ENCODE measurements at places on chromosomes 1 and 21. TPM values are rescaled to one million over a fixed set of nuclear protein-coding genes. Genes with fewer than 3 reads are reported as not detected.

DNA sequence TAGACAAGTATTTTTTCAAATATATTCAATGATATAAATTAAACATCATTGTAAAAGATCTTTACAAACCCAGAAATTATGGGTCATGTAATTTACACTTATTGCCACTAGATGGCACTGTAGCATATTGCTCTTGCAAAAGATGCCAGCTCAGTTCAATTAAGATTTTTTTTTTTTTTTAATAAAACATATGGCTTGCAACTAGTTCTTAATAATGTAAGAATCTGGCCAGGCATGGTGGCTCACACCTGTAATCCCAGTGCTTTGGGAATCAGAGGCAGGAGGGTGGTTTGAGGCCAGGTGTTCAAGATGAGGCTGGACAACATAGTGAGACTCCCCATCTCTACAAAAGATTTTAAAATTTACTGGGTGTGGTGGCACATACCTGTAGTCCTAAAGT, 49.4 kb upstream of the DESI2 start:
- DNase-seq, result peak; percentile 14

DNA sequence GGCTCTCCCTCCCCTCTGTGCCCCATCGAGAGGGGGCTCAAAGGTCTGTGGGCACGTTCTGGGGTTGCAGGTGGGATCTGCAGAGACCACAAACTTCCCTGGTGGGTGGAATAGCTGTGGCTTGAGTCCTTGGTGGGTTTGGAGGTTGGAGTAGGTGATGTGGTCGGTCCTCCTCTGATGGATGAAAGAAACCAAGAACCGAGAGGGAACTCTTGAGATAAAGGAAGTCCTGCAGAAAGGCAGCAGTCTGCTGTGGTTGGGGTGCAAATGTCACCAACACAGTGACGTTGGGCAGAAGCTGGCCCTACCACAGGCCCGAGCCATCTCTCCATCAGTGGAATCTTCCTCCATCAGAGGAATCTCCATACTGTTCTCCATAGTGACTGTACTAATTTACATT, 171.8 kb downstream of the FCRL5 start:
- no peak for DNase-seq

DNA sequence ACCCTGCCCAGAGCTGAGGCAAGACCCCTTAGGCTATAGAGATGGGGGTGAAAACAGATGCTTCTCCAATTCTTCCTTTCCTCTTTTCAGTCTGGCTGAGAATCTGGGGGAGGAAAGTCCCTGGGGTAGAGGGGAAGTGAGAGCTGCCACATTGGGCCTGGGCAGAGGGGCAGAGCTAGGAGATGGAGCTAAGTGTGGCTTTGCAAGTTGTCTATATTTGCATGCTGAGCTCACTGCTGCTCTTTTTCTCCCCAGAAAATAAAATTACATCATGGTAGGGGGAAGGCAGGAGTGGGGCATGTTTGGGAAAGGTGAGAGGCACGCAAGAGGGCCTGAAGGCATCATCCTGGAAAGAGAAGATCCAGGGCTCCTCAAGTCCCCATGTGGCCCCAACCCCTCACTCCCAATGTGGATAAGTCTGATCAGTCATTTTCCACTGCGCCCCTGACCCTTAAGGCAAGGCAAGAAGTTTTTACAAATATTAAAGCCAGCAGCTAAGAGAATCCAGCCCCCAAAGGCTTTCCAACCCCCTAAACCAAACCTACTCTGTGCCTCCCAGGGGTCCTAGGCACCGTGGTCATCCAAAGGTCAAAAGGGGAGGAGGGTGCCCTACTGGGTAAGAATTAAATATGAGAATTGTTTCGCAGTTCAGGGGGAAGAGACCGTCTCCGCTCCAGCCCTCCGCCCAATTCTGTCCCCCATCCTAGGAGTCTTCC, 500 bp upstream of the PEA15 start:
- DNase-seq, result no peak

- DNase-seq, result no peak
Measured at GRCh38 chr1:177568622-177569021, 397.9 kb downstream of the BRINP2 start.

GRCh38 chr1:115088871-115089419, 358 bp downstream of the TSPAN2 start:
- DNase-seq, result no peak

- DNase-seq, result no peak
Measured at GRCh38 chr1:170168265-170168664, 22.5 kb downstream of the NTMT2 start.

GRCh38 chr1:199243423-199244061, 604.7 kb downstream of the PTPRC start:
- DNase-seq, result no peak

DNA sequence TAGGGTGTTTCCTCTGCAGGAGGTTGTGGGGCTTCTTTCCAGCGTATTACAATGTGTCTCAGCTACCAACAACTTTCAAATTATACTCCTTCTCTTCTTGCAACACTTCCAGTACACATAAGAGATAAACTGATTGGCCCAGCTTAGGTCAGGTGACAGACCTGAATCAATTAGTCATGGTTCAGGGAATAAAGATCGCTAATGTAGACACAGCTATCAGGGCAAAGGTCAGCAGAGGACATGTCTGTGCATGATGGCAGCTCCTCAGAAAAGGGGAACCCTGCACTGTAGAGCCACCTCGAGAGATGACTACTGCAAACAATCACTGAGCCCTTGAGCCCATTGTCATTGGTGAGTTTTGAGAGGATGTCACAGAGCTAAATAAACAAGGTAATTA, 36.8 kb upstream of the PKN2 start:
- no peak for DNase-seq

- no peak for DNase-seq
Measured at GRCh38 chr1:3814771-3815561, 18.7 kb upstream of the LRRC47 start.

DNA sequence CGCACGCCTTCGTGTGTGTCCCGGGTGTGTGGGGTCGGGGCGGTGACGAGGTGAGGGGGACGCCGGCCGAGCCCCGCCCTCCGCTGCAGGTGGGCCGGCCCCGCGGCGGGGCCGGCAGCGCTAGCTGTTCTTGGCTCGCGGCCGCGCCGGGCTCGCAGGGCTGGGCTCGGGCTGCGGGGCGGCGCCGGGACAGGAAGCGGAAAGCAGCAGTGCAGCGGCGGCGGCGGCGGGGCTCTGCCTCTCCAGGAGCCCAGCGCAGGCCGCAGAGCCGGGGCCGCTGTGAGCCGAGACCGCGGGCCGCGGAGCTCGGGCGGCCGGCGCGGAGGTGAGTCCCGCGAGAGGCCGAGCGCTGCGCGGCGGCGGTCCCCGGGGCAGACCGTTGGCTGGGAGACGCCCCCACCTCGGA, at the start of gene VANGL1:
Gene VANGL1, plus strand, starts transcription at position 209 of the 406 bp plus-strand sequence. CDS start 9,444 bp downstream, outside the sequence.
- no peak for DNase-seq

DNA sequence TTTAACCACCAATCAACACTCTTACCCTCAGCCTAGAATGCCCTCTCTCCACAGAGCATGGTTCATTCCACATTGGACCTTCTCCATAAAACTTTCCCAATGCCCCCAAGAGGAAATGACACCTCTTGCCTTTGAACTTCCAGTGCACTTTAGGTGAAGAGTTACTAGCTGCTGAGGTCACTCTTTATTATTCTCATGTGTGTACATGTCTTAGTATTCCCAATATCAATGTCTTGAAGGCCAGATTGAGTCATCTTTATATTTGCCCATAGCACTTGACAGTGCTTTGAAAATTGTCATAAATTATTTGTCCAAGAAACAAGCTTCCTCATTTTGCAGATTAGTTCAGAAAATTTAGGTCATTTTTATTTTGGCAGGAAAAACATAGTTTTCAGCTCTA, 8.1 kb upstream of the DNASE2B start:
- no peak for DNase-seq

DNA sequence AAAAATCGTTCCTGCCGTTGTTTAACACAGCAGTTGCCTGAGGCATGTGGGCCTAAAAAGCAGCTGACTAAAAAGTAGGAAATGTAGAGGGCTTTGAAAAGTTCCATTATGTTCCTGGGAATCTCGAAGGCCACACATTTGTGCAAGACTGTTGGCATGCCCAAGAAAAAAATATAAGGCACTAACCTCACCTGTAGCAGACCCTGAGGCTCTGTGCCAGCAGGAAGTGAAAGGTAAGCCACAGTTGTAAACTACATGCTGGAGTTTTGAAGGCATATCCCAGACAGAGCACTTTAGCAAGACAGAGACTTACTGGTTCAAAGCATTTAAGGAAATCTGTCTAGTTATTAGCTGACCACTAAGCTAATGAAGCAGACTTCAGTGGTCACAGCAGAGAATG, 52.7 kb downstream of the TRMT1L start:
- no peak for DNase-seq

- no peak for DNase-seq
Measured at GRCh38 chr1:223344491-223344890, 19.5 kb downstream of the SUSD4 start.

GRCh38 chr1:146019231-146020057, 2.1 kb downstream of the HJV start:
- no peak for DNase-seq

DNA sequence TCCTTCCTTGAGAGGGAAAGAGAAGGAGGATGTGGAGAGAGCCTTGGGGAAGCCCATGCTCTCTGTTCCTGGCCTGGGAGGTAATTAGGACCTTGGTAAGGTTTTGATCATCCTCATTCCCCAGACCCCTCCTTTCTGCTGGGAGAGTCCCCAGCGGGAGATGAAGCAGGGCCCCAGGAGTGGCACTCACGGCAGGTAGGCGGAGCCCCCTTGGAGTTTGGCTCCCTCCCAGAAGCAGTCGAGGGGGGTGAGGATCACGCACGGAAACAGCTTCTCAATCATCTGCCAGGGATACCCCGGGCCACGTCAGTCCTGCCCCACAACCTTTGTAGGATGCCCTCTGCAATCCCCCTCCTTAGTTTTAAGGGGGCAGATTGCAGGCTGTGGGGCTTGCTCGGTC, 11.5 kb downstream of the PTCH2 start:
- no peak for DNase-seq

DNA sequence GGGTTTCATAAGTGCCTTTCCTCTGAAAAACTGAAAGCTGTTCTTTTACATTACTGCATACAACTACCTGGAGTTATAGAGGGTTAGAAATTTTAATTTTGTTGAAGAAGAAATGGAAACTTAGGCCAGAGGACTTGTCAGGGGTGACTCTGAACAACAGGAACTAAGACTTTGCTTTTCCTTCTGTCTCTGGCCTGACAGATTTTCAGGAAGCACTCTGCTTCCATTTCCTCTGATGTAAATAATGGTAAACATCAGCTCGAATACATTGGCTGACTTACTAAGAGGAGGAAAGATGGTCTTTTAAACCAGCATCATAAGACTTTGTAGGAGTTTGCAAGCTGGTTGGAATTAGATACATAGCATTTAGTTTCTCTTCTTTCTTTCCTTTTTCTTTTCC, 27.1 kb upstream of the PLEKHM2 start:
- DNase-seq, result no peak

- DNase-seq, result no peak
Measured at GRCh38 chr1:187070076-187070475, 241.3 kb downstream of the PLA2G4A start.

DNA sequence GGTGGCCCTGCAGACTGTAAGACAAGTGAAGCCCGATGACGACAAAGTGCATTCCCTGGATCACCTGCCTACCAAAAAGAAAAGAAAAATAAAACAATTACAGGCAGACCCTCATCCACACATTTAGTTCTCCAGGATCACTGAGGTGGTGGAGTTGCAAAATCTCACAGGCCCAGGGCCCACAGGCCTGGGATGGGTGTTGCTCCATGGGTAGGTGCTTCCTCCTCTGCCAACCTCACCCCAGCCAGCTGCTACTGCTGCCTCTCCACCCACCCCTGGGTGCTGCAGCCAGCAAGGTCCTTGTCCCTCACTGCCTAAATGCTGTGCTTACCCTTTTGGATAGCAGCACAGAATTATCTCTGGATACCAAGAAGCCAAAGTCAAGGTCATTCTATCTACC, 146.4 kb upstream of the GALNT2 start:
- no peak for DNase-seq

GRCh38 chr21:45874716-45875415, 106.7 kb upstream of the COL6A1 start:
- no peak for DNase-seq

GRCh38 chr1:81432059-81432458, 368.7 kb upstream of the ADGRL2 start:
- no peak for DNase-seq

DNA sequence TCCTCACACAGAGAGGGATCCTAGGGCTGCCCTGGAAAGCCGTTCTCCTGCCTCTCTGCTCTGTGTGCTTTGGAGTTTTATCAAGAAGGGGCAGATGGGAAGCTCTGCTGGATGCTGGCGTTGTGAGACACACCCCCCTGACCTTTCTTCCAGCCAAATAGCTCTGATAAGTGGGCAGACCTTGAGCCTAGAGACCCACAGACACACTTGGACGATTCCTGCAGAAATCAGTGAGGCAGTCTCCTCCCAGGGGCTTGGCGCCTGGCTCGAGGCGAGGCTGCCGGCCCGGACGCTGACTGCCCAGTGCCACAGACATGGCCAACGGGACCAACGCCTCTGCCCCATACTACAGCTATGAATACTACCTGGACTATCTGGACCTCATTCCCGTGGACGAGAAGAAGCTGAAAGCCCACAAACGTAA, at the start of gene MRAP:
Gene MRAP, plus strand, starts transcription at position 198 of the 424 bp plus-strand sequence. Its CDS starts 117 bp downstream, at position 315.
- no peak for DNase-seq

- no peak for DNase-seq
Measured at GRCh38 chr1:25223471-25223870, 8.8 kb downstream of the SYF2 start.

DNA sequence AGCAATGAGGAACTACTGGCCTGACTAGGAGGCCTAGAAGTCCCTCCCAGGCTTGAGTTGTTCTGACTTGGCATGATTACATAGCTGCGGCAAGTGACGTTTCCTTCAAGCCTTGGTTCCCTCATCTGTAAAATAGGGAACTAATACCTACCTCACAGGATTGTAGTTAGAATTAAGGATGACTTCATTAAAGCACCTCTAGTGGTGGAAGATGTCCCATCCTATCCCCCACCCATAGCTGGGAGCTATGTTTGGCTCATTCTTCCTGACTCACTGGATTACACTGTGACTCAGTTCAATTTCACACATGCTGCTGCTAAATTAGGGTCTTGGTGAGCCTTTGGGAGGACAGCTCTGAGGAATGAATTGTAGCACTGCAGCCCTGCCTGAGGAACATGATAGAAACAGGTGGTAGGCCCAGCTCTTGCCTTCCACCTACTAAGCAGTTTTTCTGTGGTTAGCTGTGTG, 6.0 kb upstream of the SHISA4 start:
- DNase-seq, result no peak

DNA sequence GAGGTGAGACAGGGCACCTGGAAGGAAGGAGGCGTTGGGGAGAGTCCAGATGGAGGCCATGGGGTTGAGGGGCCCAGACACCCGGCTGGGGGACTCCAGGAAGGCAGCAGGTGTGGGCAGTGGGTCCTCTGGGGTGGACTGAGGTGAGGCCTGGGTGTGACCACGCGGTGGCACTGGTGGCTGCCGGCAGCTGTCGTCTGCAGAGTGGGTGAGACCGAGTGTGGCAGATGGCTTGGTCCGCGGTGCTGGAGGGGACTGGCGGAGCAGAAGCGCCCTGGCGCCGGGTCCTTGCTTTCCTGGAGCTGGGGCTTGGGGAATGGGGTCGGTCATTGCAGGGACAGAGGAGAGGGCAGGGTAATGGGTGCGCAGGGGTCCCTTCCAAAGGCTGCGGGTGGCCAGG, 12.5 kb downstream of the AGRN start:
- no peak for DNase-seq

SLAMF6 gene
- polyA plus RNA-seq, result 0.06 TPM

MAB21L3 gene
- 0.83 TPM for polyA plus RNA-seq

TMEM222 gene
- polyA plus RNA-seq, result 40.5 TPM

S100A5 gene
- polyA plus RNA-seq, result 0.70 TPM

SLC22A15 gene
- polyA plus RNA-seq, result 5.6 TPM

FMO4 gene
- polyA plus RNA-seq, result 12.3 TPM

KLF17 gene
- polyA plus RNA-seq, result not detected

PBX1 gene
- polyA plus RNA-seq, result 186 TPM

LHX8 gene
- not detected for polyA plus RNA-seq

OR6N1 gene
- not detected for polyA plus RNA-seq

CXADR gene
- polyA plus RNA-seq, result 35.9 TPM
